ENCODE measurements at places on chromosomes 2 and 18.

DNA sequence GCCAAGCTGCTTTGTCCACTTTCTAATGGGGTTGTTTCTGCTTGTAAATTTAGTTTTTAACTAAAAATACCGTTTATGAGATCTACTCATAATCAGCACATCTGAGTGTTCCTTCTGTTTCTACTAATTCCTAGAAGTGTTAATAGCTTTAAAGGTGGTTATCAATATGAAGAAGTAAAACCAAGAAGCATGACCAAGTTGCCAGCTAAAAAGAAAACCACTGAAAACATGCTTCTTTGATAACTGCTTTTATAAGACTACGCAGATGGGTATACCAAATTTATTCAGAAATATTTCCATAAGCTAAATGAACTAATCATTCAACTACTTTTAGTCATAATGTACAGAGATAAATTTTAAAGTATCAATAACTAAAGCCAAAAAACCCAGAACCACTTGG, 101.8 kb downstream of the C2orf74 start:
- DNase-seq, result no peak

DNA sequence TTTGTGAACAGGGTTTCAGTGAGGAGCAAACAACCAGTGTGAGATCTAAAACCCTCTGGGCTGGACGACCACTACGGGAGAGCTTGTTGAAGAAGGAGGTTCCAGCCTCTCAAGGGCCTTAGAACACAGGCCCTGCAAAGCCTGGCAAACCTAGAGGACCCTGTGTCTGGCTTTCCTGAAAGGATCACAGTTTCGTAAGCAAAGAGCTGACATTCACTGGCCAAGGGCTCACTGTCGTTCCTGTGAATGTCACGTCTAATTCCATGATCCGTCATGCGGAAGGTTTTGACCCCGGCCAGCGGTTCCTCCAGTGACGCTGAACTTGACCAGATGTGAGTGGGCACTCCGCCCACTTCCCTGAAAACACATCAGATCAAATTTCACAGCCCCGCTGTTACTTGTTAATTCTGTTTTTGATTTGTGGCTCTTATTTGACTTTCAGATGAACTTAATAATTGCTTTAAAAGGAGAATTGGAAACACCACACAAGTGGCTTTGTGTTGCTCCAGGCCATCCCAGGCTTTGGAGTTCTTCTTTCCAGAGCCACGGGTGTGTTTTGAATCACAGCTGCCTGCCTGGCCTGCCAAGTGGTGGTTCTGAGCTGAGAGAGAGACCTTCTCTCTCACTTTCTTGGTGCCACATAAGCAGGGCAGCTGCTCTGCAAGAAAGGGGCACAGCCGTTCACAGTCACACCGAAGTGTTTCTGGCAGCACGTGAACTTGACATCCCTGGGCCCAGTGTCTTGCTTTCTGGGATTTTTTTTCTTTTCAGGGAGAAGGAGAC, 308.4 kb downstream of the NDUFA10 start:
- DNase-seq, result no peak

DNA sequence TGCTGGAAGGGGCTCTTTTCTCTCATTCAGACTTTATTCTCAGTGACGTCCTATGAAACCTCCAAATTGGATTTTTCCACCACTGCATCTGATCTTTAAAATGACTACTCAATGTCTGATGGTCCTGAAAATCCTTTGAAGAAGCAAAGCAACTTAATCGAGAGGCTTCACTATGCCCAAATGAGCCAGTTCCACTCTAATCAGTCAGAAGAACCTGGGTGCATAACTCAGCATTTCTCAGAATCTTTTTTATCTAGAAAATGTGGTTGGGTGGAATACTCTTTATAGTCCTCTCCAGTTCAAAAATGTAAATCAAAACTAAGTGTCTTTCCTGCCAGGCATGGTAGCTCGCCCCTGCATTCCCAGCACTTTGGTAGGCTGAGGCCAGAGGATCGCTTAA, 60.7 kb downstream of the PRELID3A start:
- DNase-seq, result no peak

DNA sequence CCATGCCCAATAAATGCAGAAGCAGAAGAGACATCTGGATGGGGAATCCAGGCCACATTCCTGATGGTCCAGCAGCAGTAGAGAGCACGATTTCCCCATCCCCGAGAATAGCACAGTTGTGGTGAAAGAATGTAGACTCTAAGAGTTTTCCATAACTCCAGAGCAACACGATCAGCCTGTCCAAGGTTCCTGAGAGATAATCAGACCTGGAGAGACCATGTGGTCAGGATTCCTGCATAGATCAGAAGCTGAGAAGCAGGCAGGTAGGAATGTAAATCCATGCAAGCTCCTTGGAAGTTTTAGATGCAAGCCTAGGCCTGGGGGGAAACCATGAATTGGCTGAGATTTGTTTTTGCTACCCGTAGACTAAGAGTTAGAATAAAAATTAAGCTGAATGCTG, 34.2 kb upstream of the PTPRM start:
- no peak for DNase-seq

- DNase-seq, result no peak
Observed at GRCh38 chr2:196289000-196289399, 117.6 kb upstream of the STK17B start.

DNA sequence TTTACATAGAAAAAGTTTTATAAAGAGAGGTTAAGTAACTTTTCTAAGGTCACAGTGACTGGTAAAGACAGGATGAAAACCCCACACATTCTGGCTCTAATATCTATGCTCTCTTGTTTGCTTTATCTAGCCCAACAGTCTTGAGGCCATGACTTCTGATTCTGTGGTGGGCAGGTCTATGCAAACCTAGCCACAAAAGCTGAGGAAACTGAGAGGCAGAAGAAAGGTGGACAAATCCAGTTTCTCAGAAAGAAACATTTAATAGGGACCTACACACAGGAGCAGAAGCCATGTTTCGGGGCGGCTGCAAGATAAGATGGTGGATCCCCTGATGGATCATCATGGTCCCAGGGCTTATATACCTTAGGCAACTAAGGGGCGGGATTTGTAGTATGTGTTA, 21.8 kb downstream of the HSPD1 start:
- no peak for DNase-seq

DNA sequence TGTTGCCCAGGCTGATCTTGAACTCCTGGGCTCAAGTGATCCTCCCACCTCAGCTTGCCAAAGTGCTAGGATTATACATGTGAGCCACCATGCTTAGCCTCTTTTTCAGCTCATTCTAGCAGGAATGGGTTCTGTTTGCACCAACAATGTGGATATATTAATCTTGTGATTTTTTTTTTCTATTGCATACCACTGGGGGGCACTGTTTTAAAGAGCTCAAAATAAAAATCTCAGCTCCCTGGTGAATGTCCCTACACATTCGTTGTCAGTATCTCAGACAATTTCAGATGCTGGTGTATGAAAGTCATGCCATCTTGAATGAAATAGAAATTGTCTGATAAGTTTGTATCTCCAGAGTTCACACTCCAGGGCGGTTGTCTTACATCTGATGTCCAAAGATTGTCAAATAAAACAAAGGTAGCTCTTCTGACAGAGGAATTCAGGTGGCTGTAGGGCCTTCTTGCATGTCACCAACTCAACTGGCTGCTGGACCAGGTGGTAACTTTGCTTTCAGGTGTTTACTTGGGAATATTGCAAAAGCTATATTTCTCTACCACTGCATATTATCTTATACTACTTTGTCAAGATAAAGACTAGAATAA, 3.1 kb upstream of the MATN3 start:
- DNase-seq, result peak; percentile 3

DNA sequence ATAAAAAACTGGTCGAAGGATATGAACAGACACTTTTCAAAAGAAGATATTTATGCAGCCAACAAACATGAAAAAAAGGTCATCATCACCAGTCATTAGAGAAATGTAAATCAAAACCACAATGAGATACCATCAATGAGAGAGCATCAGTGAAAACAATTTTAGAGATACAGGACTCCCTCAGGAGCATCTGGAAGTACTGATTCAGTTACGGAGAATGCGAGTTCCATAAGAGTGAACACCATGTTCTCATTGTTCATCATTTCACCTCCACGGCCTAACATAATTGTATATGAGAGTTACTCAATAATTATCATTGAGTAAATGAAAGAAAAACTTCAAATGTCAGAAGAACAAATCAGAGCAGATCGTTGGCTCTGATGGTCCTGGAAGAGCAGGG, 140.9 kb upstream of the TANK start:
- DNase-seq, result no peak

- DNase-seq, result no peak
Observed at GRCh38 chr18:21490748-21491147, 109.8 kb downstream of the ESCO1 start.

DNA sequence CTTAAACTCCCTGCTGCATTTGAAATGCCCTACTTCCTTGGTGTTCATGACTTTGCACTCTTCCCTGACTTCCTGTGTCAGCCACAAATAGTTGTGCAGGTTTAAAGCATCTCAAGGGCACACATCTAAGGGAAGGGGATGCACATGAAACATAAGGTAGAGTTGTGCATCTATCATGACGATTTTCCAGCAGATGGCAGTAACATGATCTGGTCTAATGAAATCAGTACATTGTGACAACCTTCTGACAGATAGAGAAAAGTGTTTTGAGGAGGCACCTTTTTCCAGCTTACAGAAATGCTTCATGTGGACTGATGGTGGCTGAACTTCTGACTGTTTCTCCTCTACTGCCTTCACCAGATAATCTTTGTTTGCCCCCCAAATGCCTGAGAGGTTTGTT, 238.9 kb downstream of the XIRP2 start:
- no peak for DNase-seq

DNA sequence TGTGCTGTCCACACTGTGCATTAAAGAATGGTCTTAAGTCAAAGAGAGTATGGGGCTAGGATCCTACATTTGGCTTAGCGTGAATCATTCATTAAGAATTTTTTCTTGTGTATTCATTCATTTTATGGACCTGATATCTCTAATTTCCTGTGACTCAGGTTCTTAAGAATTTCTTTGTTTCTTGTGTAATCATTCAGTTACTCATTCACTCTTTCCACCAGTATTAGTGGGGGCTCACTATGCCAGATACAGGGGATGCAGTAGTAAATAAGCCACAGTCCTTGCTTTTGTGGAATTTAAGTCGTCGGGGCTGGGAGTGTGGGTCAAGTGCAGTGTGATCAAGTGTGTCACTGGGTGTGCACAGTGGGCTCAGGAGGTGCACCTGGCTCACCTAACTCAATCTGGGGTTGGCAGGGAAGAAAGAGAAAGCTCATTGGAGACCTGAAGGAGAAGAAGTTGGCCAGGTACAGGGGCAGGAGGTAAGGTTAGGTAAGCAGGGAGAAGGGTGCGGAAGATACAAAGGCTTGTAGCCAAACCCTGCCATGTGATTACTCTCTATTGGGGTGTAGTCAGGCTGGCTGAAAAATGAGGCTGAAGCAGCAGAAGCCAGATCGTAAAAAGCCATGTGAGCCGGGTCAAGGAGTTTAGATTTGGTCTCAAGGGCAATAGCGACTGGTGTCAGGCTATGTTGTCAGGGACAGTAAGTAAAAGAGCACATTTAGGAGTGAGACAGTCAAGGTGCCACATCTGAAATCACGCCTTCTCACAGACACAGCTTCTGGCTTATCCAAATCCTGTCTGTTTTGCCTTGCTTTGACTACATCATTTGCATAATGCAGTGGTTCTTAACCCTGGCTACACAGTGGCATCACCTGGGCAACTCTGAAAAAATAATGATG, 67.2 kb downstream of the KCTD1 start:
- no peak for DNase-seq

GRCh38 chr2:171999161-171999560, 592 bp upstream of the METAP1D start:
- no peak for DNase-seq

- DNase-seq, result no peak
Observed at GRCh38 chr18:45133276-45133675, 452.6 kb downstream of the SETBP1 start.

GRCh38 chr18:2589345-2590068, 18.1 kb downstream of the NDC80 start:
- no peak for DNase-seq

GRCh38 chr2:72623481-72623880, 202.4 kb downstream of the EXOC6B start:
- DNase-seq, result no peak

DNA sequence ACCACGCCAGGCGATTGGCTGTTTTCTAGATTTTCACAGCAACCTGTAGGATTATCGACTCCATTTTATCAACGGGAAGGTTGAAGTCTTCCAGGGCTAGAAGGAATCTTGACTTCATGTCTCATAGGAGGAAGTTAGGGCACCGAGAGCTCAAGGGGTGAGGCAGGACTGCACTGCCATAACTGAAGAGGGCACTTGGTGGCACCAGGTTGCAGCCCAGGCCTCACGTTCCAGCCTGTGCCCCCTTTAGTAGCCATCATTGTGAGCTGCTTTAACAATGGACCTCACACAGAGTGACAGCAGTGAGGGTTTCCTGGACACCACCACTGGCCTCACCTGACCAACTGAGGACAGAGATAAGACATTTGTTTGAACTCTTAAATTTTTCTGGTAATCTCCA, 22.9 kb upstream of the RPL37A start:
- DNase-seq, result no peak

- no peak for DNase-seq
Observed at GRCh38 chr2:181363164-181363563, 94.0 kb upstream of the ITGA4 start.

GRCh38 chr2:84995826-84996225, 24.9 kb downstream of the KCMF1 start:
- DNase-seq, result no peak

GRCh38 chr2:200383380-200384110, 77.1 kb downstream of the SPATS2L start:
- peak; percentile 71 for DNase-seq

GRCh38 chr2:12718711-12719399, 2.1 kb downstream of the TRIB2 start:
- DNase-seq, result no peak

GRCh38 chr2:9771481-9772017, 71.7 kb upstream of the TAF1B start:
- DNase-seq, result no peak

Measured in DMS79 (cell line).